ENCODE measurements at places on chromosomes 13 and 19.

DNA sequence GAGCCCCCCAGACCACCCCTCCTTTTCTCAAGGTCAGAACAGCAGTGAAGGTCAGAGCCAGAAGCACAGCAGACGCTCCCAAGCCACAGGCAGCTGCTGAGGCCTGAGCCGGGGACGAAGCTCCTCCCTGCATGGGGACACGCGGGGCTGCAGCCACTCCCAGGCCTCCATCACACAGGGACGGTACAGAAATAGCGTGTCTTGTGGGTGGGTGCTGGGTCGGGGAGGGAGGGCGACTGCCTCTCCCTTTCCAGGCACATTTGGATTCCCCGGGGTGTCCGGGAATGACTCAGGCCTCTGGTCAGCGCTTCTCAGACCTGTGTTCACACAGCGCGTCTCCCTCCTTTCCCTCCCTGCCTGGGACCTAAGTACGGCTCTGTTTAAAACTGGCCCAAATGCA is 33.2 kb downstream of the RASA3 start:
- no peak for DNase-seq

- DNase-seq = no peak
Observed at GRCh38 chr19:1411255-1412191, 4.1 kb downstream of the DAZAP1 start.

DNA sequence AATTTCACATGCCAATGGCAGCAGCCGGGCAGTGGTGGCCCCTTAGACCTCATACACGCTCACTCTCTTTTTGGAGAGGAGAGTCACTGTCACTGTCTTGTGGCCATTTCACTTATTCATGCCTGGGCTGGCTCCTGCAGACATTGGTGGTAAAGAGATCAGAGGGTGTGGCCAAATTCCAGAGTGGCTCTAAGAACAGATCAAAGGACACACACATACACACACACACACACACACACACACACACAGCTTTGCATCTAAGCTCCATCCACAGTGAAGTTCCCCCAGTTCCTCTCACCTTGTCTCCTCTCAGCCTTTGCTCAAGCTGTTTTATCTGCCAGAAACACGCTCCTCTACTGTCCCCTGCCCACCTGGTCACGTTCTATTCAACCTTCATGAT is 46.5 kb upstream of the KPNA3 start:
- no peak for DNase-seq

DNA sequence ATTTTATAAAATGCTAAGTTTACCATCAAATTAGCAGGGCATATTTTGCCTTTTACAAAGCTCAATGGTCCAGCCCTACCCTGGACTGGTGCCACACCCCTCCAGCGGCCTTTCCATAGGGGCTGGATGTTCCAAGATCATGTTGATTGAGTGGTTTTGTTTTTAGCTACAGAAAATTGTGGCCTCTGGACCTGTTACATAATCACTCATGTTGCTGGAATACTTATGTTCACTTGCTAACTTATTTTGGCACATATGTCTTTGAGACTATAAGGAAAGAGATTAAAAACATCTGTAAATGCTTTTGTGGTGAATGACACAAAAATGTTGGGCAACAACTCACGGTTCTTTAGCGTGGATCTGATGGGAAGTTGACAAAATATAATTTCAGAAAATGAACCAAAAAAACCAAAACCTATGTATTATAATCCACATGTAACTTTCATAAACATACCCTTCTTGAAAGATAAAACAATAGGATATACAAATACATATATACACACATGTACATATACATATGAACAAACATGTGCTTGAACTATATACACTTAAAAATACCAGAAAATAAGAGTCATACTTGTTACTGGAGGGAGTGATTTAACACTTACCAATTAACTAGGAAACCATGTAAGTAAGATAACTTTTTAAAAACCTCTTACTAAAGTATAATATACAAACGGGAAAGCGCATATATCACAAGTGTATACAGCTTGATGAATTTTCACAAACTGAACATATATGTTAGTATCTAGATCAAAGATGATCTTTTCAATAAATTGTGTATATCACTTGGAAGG is 46.6 kb upstream of the SLC15A1 start:
- DNase-seq = no peak

GRCh38 chr13:58406545-58406944 is 775.0 kb downstream of the PCDH17 start:
- DNase-seq = no peak

GRCh38 chr19:9818175-9818733 is 625 bp downstream of the FBXL12 start:
- no peak for DNase-seq

DNA sequence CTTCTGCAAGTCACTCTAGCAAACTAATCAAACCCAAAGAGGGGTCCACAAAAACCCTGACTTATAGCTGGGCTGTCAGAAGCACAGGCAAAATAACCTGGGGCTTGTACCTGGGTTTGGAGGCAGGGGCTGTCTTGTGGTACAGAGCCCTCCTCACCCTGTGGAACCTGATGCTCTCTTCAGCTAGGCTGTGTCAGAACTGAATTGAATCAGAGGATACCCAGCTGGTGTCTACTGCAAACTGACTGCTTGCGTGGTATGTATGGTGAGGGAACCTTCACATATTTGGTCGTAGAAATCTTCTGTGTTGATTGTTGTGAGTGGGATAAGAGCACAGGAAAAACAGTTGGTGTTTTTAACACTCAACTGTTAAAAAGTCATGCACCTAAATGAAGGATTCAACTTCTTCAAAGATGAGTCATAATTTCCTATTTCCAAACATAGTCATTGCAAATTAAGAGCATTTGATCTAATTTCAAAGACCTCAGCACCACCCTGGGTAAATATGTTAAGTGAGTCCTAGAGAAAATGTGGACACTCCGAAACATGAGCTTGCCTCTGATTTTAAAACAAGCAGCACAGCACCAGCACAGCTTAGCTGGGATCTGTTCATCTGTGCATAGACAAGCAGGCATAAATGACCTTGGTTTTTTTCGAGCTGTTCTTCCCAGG is 840.2 kb downstream of the UQCRFS1 start:
- no peak for DNase-seq

DNA sequence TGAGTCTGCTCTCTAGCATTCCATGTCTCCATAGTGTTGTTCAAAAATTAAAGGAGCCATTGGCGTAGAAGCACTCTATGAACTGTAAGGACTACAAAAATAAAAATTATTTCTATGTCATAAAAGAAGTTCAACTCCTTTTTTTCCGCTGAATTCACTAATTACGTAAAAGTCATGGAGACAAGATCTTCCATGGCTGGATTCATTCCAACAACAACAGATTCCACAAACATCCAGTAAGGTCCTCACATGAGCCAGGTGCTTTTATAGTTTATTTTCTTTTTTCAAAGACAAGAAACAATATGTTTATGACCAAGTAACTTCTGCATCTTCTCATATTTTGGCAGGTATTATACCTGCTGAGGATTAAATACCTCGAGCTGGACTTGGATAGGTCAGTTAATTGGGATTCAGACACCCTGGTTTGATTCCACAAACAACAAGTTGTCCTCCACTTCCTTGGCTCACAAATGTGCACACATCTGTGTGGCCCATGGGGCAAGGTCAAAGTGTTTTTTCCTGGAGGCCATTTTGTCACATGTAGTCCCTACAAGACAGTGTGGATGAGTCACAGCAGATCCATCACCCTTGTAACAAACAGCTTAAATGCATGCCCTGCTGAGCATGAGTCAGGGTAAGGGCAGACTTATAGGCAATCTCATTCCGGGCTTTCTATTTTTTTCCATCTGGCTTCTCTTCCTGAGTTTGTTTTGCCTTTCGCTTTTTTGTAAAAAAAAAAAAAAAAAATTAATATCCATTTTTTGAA is 475.6 kb downstream of the COG6 start:
- DNase-seq = no peak

DNA sequence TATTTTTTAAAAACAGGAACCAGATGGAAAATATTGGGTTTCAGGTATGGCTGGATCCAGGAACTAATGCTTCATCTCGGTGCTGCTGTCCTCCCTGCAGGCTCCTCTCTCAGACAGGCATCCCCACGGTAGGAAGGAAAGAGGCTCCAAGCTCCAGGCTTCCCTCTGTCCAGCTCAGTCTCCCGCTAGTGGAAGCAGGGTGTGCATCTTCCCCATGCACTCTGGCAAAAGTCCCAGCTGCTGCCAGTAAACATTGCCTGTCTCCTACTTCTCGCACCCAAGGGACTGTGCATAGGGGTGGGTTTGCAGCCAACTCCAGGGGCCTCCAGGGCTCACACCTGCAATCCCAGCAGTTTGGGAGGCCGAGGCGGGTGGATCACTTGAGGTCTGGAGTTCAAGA is 29.2 kb downstream of the IL12RB1 start:
- no peak for DNase-seq

DNA sequence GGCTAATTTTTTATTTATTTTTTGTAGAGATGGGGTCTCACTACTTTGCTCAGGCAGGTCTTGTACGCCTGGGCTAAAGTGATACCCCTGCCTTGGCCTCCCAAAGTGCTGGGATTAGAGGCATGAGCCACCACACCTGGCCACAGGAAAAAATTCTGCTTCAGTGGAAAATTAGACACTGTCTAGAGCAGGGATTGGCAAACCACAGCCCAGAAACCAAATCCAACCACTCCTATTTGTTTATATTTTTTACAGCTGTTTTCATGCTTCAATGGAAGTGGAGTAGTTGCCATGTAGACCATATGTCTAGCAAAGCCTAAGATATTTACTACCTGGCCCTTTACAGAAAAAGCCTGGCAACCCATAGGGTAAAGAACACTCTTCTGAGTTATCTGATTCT is 123.7 kb upstream of the MRI1 start:
- no peak for DNase-seq

DNA sequence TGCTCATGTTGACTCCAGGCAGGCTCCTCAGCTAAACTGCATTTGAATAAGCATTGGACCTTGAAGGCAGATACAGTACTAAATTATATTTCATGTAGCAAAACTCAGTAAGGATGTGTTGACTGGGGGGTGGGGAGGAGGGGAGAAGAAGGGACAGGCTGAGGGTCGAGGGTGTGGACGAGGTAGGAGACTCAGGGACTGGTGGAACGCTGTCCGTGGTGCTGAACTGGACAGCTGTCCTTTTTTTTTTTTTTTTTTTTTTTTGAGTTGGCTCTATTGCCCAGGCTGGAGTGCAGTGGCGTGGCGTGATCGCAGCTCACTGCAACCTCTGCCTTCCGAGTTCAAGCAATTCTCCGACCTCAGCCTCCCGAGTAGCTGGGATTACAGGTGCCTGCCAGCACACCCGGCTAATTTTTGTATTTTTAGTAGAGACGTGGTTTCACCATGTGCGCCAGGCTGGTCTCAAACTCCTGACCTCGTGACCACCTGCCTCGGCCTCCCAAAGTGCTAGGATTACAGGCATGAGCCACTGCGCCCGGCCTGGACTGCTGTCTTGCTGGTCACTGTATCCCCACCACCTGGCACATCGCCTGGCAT is 33.2 kb upstream of the CASP14 start:
- no peak for DNase-seq

DNA sequence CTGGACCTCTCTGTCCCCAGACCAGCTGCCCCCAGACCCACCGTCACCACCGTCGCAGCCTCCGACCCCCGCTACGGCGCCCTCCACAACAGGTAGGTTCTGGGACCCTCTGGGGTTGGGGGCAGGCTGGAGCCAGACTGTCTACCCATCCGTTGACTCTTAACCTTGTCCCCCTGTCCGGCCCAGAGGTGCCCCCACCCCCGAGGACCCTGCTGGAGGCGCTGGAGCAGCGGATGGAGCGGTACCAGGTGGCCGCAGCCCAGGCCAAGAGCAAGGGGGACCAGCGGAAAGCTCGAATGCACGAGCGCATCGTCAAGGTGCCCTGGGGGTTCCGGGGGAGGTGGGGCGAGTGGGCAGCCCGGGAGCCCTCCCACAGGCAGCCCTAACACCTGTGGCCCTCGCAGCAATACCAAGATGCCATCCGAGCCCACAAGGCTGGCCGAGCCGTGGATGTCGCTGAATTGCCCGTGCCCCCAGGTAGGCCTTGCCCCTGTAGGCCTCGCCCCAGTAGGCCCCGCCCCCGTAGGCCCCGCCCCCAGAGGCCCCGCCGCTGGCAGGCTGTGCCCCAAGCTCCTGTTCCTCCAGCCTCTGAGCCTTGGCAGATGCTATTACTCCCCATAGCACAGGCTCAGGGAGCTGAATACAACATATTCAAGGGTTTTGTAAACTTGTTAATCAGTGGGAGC is 12.9 kb downstream of the CC2D1A start:
- DNase-seq = no peak

DNA sequence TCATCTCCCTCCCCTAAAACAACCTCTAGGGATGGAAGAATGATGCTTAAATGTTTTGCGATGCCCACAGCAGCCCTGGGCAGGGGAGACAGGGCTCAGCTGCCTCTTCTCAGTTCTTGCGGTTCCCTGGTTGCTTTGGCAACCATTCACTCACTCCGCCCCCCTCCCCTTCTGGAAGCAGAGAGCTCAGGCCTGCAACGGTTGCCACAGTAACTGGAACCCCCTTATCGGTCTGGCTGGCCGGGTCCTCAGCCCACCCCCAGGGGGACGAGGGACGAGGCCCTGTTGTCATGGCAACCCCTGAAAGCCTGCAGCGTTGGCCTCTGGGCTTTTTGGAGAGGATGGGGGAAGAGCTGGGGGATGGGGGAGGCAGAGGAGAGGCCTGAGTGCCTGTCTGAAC is 19.5 kb downstream of the NOVA2 start:
- no peak for DNase-seq

- DNase-seq = no peak
Observed at GRCh38 chr13:24083141-24083540, 77.4 kb upstream of the SPATA13 start.

DNA sequence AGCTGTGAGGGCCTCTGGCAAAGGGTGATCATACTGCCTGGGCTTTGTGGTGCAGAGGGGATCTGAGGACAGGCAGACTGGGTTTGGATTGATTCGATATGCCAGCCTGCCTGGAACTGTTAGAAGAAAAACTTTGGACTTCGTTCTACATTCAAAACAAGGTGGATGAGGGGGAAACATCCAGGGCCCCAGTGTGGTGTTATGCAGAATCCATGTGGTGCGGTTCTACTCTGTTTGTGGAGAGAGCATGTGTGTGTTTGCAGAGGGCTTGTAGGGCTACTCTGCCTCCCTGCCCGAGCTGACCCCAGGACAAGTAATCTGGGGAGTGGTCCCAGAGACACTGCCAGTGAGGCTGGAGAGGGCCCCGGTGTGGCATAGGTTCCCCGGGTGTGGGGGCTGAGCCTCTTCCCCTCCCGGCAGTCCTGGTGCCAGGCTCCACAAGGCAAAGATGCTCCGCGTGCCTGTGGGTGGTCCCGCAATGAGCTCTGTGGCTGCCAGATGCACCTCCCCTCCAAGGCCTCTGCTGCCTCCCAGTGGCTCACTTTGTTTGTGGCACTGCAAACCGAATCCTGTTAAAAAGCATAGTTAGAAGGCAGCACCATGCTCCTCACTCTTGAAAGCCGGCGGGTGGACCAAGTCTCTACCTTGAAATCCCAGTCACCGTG is 22.3 kb upstream of the TFDP1 start:
- peak; percentile 13 for DNase-seq

- no peak for DNase-seq
Observed at GRCh38 chr13:37597477-37598025, 1.0 kb downstream of the POSTN start.

DNA sequence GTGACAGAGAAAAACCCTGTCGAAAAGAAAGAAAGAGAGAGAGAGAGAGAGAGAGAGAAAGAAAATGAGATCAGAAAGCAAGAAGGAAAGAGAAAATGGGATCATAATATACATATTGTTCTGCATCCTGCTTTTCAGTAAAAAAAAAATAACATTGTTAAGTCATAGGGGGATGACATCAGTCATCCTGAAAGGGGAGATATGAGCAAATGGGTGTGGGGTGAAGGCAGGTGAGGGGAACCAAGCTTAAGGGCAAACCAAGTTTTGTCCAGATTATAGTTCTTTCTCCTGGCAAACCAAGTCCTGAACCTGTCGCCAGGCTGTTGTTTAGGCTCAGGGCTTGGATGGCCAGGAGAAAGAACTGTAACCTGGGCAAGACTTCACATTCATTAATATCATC is 92.6 kb upstream of the TMTC4 start:
- no peak for DNase-seq
